ENCODE measurements at places on chromosomes 7 and 10.

GRCh38 chr7:21616796-21617436 is 74.1 kb downstream of the DNAH11 start:
- DNase-seq, result no peak

- DNase-seq, result peak; percentile 72
Measured at GRCh38 chr10:5629303-5630111, 36.9 kb downstream of the ASB13 start.

DNA sequence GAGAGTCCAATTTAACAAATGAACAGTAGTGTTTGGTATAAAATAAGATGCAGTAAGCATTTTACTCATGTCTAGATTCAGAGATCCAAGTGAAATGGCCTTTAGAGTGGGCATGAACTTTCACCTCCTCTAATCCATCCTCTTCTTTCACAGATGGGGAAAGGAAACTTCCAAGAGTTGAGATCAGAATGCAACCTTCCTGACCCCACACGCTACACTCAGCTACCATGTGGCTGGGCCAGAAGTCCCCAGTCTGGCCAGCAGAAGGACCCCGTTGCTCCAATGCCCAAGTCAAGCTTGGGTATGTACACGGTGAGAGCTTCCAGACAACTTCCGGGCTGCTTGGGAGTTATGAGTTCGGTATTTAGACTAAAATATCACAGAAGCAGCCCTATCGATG is 228.0 kb downstream of the ELMO1 start:
- no peak for DNase-seq

GRCh38 chr7:76354516-76354915 is 4.3 kb downstream of the YWHAG start:
- DNase-seq, result no peak

- peak; percentile 21 for DNase-seq
Measured at GRCh38 chr10:133143200-133143533, 16.9 kb upstream of the KNDC1 start.

DNA sequence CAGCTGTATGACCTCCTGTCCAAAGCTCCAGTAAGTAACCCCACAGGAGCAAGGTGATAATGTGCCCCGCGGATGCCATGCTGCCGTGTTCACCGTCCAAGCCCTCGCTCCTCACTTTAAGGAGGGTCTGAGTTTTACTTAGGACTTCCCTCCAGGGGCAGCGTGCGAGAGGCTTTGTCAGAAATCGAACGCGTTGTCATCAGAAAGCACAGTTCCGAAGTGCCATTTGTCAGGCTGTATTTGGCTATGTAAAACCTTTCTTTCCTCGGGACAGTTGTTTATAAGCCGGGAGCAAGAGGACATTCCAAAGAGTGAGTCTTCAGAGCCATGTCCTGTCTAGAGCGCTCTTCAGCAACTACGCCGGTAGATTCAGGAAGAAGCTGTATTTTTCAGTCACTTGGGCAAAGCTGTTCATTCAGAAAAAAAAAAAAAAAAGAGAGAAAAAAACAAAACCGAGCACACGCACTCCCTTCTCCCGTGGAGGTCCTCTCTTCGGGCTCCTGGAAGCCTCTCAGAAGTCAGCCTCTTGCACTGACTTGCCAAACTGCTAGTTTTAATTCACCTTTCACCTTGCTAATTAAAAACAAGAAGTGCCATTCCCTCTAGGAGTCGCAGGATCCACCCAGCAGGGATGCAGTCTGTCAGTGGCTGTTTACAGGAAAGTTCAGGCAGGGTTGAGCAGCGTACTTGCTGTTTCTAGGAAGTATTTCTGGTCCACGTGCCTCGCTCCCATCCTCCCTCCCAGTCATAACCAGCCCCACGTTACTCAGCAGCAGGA is at the start of gene SEMA3E:
TSS of gene SEMA3E (minus strand) at position 676 of the 778 bp plus-strand sequence.
- peak; percentile 49 for DNase-seq

DNA sequence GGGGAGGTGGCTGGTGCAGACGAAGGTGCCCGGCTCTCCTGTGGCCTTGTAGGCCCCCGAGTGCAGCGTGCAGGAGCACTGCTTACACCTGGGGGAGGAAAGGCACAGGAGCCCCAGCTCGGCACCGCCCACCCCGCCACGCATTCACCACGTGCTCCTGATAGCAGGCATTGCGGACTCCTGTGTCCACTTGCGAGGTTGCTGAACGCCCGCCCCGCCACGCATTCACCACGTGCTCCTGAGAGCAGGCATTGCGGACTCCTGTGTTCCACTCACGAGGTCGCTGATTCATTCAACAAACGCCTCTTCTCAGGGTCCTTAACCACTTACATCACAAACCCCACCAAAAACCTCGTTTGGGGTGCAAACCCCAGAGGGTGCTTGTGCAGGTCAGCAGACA is 13.9 kb downstream of the MICALL2 start:
- DNase-seq, result no peak

DNA sequence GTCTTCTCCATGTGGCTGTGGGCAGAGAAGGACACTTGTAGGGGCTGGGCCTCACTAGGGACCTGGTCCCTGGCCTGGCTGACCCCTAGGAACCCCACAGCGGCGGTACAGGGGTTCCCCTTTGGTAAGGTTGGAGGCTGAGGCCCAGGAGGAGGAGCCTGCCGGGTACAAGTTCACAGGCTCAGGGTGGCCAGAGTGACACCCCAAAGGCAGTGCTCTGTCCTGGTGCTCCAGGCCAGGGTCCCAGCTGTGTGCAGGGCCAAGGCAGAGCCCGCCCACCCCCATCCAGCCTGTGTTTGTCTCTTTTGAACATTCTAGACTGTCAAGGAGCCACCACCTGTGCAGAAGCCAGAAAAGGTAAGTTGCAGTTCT is 23.3 kb downstream of the ANTXRL start:
- no peak for DNase-seq

DNA sequence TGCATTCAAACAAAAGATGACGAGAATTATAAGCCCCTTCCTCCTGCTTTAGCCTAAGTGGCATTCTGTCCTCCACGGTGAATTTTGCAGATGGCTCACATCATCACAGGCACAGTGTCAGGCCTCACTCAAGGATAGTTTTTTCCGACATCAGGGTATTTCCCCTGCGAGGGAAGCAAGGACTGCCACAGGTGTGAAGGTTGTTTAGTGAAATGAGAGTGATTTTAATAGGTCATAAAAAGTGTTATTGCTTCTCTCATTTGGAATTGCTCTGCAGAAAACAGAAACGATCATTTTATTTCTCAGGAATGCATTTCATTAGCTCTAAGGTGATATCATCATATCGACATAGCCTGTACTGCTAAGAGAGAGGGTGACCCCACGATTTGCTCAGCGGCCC is 128.7 kb upstream of the LANCL2 start:
- DNase-seq, result no peak

DNA sequence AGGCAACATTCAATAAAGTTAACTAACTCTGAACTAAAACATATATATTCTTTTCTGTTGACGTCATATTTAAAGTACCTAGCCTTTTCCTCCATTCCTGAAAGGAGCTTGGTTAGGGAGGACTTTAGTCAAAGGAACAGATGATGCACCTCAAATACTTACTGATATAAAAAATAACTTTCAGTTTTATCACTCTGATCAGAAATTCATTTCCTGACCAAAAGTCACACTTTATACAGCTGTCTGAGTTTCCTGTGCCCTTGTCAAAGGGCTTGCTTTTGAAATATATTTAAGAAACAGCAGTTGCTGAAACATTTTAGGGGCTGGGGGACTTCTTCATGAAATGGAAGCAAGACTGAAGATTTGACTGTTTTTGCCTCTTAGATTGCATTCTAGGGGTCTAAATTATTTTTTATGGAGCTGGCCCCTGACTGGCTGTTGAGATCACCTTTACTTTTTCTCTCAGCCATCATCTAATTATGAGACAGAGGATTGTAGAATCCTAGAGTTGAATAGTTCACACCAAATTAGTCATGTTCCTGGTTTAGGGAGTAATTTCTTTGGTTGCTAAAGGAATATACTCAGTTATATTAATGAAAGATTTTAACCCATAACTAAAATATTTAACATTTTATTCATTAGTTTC is 46.6 kb downstream of the GLCCI1 start:
- no peak for DNase-seq

GRCh38 chr10:80144067-80144695 is 11.7 kb downstream of the PLAC9 start:
- DNase-seq, result peak; percentile 33

DNA sequence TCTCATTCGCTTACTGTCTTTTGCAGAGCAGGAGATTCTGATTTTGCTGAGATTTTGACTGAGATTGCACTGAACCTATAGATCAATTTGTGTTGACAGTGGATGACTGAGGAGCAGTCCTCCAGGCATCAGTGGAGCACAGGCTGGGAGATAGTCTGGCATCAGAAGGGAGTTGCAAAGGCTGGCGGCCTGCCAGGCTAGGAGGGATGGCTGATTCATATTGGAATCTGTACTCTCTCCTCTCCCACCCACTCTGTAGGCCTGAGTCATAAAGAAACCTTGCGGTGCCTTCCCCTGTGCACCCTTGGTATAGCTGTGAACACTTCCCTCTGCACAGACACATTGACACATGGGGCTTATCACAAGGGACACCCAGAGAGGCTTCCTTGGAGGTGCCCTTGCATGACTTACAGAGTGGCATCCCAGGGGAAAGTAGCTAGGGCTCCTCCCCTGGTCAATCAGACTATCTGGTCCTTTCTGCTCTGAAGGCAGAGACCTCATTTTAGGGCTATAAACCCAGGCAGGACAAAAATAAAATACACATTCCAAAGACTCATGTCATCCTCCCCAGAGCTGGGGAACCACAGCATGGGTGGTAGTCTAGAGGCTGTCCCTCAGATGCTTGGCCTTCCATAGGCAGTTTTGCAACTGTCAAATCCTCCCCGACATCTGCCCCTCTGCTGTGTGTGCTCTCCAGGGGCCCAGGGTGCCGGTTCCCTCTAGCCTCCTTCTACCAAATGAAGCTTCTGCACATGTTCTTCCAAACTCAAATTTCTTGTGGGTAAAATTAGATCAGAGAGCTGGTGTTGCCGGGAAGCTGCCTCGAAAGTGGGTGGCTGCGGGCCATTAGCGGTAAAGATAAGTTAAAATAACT is 37.4 kb upstream of the EEPD1 start:
- DNase-seq, result peak; percentile 60

GRCh38 chr7:101874028-101874427 is 56.6 kb downstream of the CUX1 start:
- no peak for DNase-seq

GRCh38 chr7:2483494-2483893 is 7.3 kb upstream of the GRIFIN start:
- peak; percentile 67 for DNase-seq

DNA sequence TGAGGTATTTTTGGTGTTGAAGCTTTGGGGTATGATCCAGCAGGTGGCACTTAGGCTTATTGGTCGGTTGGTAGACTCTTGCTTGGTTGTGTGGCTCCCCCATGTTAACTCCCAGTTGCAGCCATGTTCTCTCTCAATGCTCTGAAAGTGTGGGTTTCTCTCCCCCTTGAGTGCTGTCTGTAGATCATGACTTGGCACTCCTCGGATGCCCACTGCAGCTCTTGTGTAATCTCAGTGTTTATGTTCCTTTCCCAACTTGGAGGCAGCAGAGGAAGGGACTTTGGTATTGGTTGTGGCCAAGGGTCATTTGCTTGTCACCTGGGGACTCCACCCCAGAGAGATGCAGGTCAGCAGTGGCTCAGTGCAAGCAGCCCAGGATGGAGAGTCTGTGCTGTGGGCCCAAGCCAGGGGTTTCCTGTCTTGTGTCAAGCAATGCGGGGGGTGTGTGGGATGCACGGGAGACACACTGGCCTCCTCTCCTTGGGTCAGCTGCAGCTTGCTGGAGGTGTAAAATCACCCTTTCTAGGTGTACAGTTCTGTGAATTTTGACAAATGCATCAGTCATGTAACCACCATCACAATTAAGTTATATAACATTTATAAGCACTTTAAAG is 36.9 kb downstream of the PIK3CG start:
- DNase-seq, result no peak

- DNase-seq, result no peak
Measured at GRCh38 chr10:57696641-57697040, 571.1 kb downstream of the IPMK start.

DNA sequence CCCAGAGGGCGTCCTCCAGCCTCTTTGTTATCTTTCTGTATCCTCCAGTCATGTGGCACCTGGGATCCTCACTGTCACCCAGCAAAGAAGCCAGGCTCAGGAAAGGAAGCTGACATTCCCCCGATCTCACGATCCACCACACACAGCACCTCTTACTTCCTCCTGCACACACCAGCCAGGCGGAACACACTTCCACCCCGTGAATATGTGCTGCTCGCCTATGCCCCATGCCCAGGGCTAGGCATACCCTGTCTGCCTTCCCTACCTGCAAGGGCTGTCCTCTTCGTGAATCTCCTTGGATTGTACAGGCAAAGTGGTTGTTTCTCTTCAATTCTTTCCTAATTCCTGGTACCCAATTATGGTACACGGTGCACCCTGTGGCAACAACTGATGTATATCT is 191.0 kb downstream of the TNS3 start:
- peak; percentile 8 for DNase-seq

- DNase-seq, result no peak
Measured at GRCh38 chr7:124597509-124597908, 168.1 kb downstream of the GPR37 start.

GRCh38 chr7:148031811-148032210 is 558.8 kb upstream of the C7orf33 start:
- no peak for DNase-seq

DNA sequence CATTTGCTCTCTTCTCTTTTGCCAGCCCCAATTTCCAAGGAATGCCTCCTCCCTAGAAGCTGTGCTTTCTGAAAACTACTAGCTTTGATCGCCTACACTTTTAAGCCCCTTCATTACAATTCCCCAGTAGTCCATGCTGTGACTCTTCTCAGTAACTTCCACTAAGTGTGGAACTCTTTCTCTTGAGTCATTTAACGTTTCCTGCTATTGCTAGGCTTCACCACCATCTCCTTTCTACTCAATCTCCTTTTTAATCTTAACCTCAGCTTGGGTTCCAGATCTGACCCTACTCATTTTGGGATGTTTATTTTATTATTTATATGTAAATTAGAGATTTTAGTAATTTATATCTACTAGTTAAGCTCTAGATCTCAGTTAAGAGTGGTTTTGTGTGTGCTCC is 14.4 kb upstream of the SEMA3D start:
- DNase-seq, result no peak

DNA sequence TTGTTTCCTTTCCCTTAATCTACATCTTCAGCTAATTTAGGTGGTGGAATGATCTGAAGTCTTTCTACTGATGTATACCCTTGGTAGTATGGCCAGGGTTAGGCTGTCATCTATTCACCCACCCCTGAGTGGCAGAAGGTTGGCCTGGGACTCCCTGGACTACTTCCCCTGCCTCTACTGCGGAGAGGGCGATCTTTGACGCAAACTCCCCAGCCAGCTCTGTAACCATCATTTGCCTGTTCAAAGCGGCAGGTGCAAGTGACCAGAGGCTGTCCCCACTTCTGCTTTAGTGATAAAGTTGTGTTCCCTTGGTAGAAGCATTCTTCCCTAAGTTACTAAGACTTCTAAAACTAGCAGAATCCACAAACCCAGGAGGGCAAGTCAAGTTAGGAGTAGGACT is 70.8 kb upstream of the UNC5B start:
- DNase-seq, result no peak

GRCh38 chr7:41882256-41882655 is 179.4 kb upstream of the INHBA start:
- no peak for DNase-seq

DNA sequence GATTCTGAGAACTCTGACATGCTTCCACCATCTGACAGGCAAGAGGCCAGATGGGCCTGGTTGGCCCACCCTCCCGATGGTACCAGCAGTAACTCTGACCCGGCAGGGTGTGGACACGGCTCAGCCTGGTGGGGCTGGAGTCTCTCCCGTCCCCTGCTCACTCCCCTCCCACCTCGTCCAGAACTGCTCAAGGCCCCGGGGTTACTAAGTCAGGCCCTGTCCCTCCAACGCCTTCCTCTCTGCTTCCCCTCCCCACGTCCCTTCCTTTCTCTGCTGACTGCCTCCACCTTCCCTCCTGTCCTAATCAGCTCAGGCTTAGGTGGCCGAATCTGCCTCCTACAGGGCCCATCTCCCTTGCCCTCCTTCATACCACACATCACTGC is 12.5 kb downstream of the CALML5 start:
- DNase-seq, result no peak

All from right hindlimb (tissue), 1 donor.